T-helper 17 cell (primary cell): ENCODE measurements at places on chromosomes 6 and 20. TPM values are rescaled to one million over a fixed set of nuclear protein-coding genes. Genes with fewer than 3 reads are reported as not detected.
A peak's percentile ranks its signal among the peaks of the same experiment; 100 is the strongest.

DNA sequence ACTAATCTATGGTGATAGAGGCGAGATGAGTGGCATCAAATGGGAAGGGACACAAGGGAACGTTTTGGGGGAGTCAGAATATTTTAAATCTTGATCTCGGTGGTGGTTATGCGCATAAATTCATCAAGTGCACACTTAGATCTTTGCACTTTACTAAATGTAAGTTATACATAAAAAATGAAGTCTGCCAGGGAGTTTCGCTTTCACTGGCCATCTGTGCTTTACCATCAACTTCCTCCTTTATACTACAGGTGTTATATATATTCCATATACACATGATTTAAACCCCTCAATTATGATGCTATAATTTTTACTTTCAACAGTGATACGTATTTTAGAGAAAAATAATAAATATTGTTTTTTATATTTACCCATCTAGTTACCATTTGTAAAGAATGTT is 97.6 kb upstream of the AKIRIN2 start:
- DNase-seq, result no peak
- H3K27me3 ChIP-seq, result no peaks in the 10 kb centered on the region
- H3K4me3 ChIP-seq, result no peak overlapping the region
- H3K4me1 ChIP-seq, result peaks cover 4% of the 10 kb centered on the region

- peaks cover 7% of the 10 kb centered on the region for H3K36me3 ChIP-seq
- H3K4me1 ChIP-seq, result peaks cover 20% of the 10 kb centered on the region
- H3K27me3 ChIP-seq, result no peaks in the 10 kb centered on the region
- DNase-seq, result peak; percentile 93
- peak within 1 kb of the TSS; percentile 100 for H3K4me3 ChIP-seq
These were observed at the start of gene SEC63 for GRCh38 chr6:107957909-107958688. Gene SEC63 (minus strand): TSS chr6:107958208. CDS start chr6:107958009, 199 bp downstream.

DNA sequence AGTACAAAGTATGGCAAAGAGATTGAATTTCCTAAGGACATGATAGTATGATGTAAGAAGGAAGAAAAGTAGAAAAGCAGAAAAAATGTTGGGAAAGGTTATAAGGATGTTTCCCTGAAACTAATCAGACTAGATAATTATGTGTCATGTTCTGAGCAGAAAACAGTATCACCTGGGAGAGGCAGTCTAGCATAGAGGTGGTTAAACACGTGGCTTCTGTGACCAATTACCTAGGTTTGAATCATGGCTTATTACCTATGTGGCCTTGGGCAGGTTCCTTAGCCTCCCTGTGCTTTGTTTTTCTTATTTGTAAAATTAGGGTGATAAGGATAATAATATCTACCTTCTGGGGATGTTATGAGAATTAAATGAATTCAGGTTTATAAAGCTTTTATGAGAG is 38.0 kb downstream of the SCGN start:
- no peaks in the 10 kb centered on the region for H3K4me1 ChIP-seq
- H3K27ac ChIP-seq, result no peak overlapping the region
- no peak overlapping the region for H3K4me3 ChIP-seq
- H3K27me3 ChIP-seq, result peaks cover 56% of the 10 kb centered on the region
- no peak for DNase-seq
- H3K36me3 ChIP-seq, result no peaks in the 10 kb centered on the region

- H3K4me1 ChIP-seq, result peaks cover 22% of the 10 kb centered on the region
- peak overlapping the region; percentile 93 for H3K27ac ChIP-seq
- H3K27me3 ChIP-seq, result peaks cover 20% of the 10 kb centered on the region
These were observed 655 bp upstream of the NDUFAF4 start for GRCh38 chr6:96898241-96898851.

The FHL5 gene
- total RNA-seq, result not detected
